Midbrain (tissue), 1 donor: ENCODE measurements at places on chromosomes 4 and X.

- no peak for DNase-seq
Measured at GRCh38 chr4:67038228-67038566, 507.1 kb downstream of the CENPC start.

DNA sequence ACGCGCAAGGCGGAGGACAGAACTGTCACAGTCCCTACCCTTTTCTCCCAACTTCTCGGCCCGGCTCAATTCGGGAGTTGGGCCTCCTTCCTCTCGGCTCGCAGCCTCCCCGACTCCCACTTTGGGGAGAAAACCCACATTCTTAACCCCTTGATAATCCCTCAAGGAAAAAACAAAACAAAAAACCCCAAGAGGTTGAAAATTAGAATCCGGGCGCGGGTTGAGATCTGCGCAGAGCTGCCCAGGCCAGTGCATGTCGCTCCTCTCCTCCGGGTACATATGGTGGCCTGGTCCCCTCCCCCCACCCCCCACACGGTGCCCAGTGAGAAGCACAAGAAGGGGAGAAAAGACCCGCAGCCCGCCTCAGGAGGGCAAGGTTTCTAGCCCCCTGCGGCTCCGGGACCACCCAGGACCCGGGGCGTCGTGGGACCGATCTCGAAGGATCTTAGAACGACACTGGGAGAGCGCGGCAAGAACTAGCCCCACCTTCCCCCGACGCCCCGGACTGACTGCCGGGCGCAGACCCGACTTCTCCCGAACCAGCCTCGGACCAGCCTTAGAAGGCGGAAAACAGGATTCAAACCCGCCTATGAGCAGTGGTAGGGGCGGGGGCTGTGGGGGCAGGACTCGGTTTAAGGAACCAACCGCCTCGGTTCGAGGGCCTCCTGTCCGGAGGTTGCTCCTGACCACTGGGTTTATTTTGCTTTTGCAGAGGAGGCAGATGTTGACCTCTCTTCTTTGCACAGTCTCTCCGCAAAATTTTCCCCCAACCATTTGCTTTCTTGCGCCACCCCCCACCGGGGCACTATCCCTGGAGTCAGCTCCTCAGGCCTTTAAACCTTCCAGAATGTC lies 2.5 kb upstream of the PDGFRA start:
- DNase-seq = no peak

DNA sequence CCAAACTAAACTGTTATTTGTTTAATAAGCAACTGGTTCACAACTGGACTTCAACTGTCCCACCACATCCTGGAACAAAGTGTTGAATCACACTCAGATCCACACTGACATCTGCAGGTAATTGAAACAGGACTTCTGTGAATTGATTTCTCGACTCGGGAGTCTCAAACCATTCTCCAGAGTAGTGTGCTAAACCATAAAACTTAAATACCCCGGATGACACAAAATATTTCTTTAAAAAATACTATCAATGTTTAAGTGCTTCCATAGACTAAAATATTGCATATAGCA lies 95.4 kb upstream of the PLAC1 start:
- no peak for DNase-seq

- peak; percentile 73 for DNase-seq
Measured at GRCh38 chr4:1207603-1208265, 35.4 kb upstream of the SPON2 start.

DNA sequence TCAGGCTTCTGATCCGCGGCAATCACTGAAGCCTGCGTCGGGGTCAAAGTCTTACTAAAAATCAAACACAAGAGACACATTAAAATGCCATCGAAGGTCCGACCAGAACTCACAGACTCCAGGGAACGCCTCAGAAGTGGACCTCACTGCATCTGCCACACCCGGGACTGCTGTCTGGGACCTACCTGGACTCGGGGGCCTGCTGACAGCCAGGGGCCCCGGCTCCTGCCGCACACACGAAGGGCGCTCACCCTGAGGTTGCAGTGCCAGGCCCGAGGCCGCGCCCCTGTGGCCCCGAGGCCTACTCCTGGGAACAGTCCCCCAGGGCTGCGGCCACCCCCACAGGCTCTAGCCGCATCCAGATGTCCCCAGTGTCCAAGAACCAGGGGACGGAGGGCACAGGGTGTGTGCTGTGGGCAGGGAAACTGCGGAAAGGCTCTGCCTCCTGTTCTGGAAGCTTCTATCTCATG lies 7.4 kb downstream of the CTBP1 start:
- DNase-seq = no peak
